ENCODE measurements at places on chromosomes 13 and 19.

- no peak for DNase-seq
These were observed 64.1 kb downstream of the ERCC5 start for GRCh38 chr13:102909971-102910370.

DNA sequence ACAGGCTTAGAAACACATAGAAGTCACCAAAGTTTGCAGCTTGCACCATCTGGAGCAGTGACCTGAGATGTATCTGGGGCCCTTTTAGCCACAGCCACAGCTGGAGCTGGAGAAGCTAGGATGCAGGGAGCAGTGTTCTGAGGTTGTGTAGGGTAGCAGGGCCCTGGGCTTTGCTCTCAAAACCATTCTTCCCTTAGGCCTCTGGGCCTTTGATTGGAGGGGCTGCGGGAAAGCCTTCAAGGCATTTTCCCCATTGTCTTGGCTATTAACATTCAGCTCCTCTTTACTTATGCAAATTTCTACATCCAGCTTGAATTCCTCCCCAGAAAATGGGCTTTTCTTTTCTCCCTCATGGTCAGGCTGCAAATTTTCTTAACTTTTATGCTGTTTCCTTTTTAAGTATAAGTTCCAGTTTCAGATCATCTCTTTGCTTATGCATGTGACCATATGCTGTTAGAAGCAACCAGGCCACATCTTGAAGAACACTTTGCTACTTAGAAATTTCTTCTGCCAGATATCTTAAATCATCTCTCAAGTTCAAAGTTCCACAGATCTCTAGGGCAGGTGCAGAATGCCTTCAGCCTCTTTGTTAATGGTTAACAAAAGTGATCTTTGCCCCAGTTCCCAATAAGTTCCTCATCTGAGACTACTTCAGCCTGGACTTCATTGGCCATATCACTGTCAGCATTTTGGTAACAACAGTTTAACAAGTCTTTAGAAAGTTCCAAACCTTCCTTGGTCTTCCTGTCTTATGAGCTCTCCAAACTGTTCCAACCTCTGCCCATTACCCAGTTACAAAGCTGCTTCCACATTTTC lies 48.5 kb downstream of the NBEA start:
- no peak for DNase-seq

GRCh38 chr13:98783856-98784478 lies 31.5 kb upstream of the SLC15A1 start:
- DNase-seq = no peak

GRCh38 chr13:20774746-20775145 lies 985 bp upstream of the EEF1AKMT1 start:
- no peak for DNase-seq

- no peak for DNase-seq
These were observed 43.6 kb downstream of the SLAIN1 start for GRCh38 chr13:77740931-77741596.

- no peak for DNase-seq
These were observed 1.0 kb upstream of the CHAMP1 start for GRCh38 chr13:114313061-114313860.

- DNase-seq = no peak
These were observed 32.2 kb downstream of the MTRF1 start for GRCh38 chr13:41231025-41231677.

- DNase-seq = no peak
These were observed 67.0 kb upstream of the SERP2 start for GRCh38 chr13:44306371-44307192.

- no peak for DNase-seq
These were observed 25.9 kb upstream of the NAPA start for GRCh38 chr19:47540748-47541147.

DNA sequence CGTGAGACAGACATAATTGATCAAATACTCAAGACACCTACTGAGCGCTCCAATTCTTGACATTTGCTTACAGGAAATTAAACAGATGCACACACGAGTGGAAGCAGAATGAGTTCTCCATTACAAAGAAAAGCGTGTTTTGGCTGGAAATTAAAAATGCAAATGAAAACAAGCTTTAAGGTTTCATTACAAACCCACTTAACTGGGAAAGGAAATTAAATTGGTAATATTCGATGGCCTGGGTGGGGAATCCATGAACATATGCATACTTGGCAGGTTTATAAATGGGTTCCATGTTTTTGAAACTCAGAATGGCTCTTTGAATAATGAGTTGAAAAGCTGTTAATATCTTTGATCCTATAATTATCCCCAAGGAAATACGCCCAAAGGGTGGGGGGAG lies 178.0 kb downstream of the IER2 start:
- DNase-seq = no peak

DNA sequence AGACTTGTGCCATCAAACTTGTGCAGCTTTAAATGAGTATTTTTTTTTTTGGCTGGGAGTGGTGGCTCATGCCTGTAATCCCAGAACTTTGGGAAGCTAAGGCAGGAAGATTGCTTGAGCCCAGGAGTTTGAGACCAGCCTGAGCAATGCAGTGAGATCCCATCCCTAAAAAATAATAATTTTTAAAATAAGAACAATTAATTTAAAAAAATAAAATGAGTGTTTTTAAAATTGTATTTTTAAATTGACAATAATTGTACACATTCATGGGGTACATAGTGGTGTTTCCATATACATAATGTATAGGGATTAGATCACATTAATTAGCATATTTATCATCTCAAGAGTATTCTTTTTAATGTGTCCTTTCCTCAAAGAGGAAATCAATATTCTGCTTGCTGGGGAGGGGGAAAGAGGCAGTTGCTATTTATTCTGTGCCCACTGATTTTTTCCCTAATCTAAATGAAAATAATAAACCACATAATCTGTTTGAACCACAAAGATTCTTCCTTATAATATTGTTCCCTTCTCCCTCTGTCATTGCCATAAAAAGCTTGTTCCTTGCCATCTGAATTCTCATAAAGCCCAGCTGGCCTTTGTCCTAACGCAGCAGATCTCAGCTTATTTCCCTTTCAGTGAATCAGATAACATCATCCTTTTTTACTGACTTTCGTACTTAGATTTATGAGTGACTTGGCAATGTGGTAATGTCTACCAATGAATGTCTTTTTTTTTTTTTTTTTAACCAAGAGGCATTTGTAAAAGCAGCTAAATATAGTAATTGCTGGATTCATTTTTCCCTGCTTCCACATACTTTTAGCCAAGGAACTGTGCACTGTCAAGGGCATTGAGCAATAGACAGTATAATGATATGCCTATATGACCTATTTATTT lies 81.8 kb upstream of the RUBCNL start:
- no peak for DNase-seq

GRCh38 chr13:23599083-23599925 lies 29.1 kb downstream of the TNFRSF19 start:
- DNase-seq = no peak

- peak; percentile 38 for DNase-seq
These were observed 256.9 kb downstream of the SPRY2 start for GRCh38 chr13:80083853-80084676.

GRCh38 chr13:45678282-45678681 lies 23.8 kb upstream of the CBY2 start:
- peak; percentile 66 for DNase-seq

- DNase-seq = no peak
These were observed 78.4 kb downstream of the TEX29 start for GRCh38 chr13:111398715-111399299.

- no peak for DNase-seq
These were observed 56.9 kb upstream of the TEX29 start for GRCh38 chr13:111263566-111263965.

- DNase-seq = no peak
These were observed 5.5 kb upstream of the ACP7 start for GRCh38 chr19:39078436-39079200.

- no peak for DNase-seq
These were observed 512.4 kb upstream of the ATXN8OS start for GRCh38 chr13:69595181-69595580.

GRCh38 chr13:64377606-64378005 lies 2852.5 kb downstream of the PCDH9 start:
- DNase-seq = no peak

- no peak for DNase-seq
These were observed 246.5 kb downstream of the DCT start for GRCh38 chr13:94232956-94233355.

DNA sequence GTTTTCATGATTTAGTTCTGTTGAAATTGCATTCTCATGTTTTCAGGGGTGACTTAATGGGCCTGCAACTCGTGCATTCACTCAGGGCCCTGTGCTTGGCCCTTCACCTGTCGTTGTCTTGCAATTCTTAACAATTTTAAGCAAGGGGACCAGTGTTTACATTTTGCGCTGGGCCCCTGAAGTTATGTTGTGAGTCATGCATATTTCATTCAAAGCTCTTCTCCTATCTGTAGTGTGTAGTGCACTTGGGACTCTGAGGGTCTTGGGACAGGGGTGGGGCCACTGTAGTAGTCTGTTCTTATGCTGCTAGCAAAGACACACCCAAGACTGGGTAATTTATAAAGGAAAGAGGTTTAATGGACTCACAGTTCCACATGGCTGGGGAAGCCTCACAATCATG lies 211.2 kb upstream of the RXFP2 start:
- no peak for DNase-seq

- no peak for DNase-seq
These were observed 26.5 kb upstream of the C13orf46 start for GRCh38 chr13:114000151-114001040.

GRCh38 chr19:29800100-29800825 lies 11.5 kb upstream of the CCNE1 start:
- DNase-seq = no peak

GRCh38 chr13:76035711-76036110 lies 399.6 kb downstream of the LMO7 start:
- DNase-seq = no peak

- DNase-seq = no peak
These were observed 498.9 kb upstream of the SLITRK5 start for GRCh38 chr13:87172166-87172835.

- DNase-seq = no peak
These were observed 3.3 kb downstream of the ISYNA1 start for GRCh38 chr19:18434411-18435175.

- no peak for DNase-seq
These were observed 6.7 kb upstream of the DIAPH3 start for GRCh38 chr13:60170414-60170813.

DNA sequence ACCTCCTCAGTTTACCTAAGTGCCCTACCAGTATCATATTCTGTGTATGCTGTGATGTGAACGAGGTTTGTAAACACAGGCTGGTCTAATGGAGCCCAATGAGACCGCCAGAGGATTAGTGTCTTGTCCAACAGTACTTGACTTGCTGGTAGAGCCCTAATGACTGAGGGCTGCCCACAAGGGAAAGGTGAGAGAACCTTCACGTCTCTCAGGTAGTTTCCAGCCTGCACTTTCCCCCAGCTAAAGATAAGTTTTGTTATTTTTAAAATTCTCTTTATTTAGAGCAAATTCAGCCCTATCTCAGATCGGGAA lies 498 bp upstream of the RBM26 start:
- peak; percentile 83 for DNase-seq

DNA sequence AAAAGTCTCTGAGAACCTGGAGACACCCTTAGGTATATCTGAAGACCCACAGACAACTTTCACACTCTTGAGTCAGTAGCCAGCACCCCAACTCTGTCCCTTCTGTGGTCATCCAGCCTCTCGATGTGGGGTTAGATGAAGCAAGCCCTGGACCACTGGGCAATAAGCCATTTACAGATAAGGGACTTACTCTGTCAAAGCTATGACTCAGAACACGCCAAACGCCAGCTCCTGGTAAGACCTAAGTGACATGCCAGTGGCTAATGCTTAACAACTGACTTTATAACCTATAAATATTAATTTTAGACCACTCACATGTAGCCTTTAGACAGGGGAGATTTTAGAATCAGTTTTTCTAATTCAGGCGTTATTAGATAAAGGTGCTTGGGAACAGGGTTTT lies 85.7 kb downstream of the SHISA2 start:
- DNase-seq = no peak

GRCh38 chr13:94598281-94598680 lies 2.3 kb upstream of the TGDS start:
- no peak for DNase-seq

GRCh38 chr19:19418555-19419260 lies 13.2 kb downstream of the GATAD2A start:
- no peak for DNase-seq

- no peak for DNase-seq
These were observed 160.1 kb downstream of the KDM4B start for GRCh38 chr19:5128936-5129389.

GRCh38 chr13:100533588-100534041 lies 55.0 kb downstream of the GGACT start:
- DNase-seq = peak; percentile 16

DNA sequence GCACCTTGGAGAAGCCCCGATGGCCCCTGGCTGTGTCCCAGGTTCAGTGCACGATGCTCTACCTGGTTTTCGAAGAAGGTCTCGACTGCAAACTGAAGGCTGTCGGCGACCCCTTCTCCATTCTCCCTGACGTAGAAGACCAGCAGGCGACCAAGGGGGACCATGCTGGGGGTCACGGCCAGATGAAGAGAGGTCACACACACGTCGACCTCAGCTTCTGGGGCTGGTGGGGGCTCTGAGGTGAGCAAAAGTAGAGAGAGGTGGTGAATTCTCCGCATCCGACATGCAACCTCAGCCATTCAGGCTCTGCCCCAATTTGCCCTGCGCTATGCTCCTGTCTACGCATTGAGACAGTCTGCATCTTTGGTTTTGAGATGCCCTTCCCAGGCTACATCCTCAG lies 49.3 kb downstream of the CPAMD8 start:
- no peak for DNase-seq

GRCh38 chr13:24279327-24280110 lies 29.9 kb upstream of the C1QTNF9 start:
- no peak for DNase-seq

- no peak for DNase-seq
These were observed 25.9 kb upstream of the FNDC3A start for GRCh38 chr13:48949566-48950500.

DNA sequence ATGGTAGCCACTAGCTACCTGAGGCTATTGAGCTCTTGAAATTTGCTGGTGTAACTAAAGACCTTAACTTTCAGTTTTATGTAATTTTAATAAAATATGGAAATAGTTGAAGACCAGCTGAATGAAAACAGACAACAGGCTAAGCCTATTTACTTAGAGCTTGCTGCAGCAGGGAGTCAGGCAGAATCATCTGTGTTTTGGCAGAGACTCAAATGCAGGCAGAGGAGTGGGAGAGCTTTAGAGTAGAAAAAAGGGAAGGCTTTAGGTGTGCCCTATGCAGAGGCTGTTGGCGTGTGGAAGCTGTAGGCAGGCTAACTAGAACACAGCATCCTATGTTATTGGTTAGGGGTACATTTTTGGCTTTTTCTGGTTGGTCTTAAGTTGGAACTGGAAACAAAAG lies 304.9 kb upstream of the NBEA start:
- no peak for DNase-seq

GRCh38 chr13:85693889-85694511 lies 105.2 kb downstream of the SLITRK6 start:
- DNase-seq = no peak

DNA sequence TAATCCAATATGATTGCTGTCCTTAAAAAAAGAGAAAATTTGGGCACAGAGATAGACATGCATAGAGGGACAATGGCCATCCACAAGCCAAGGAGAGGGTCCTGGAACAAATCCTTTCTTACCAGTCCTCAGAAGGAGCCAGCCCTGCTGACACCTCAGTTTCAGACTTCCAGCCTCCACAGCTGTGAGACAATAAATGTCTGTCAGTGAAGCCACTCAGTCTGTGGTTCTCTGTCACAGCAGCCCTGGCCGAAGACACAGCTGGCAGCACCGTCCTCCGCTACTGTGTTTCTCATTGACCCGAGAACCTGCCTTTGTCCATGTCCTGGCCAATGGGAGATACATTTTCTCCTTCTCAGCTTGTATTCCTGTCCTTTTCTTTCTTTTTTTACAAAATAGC lies 207.9 kb downstream of the TM9SF2 start:
- DNase-seq = no peak

All from NCI-H748 treated with DMSO at 0.1 percent for 48 hours (cell line).